ENCODE measurements at places on chromosomes 3 and 15.

- no peak for DNase-seq
Measured at GRCh38 chr3:79250746-79251145, 517.1 kb downstream of the ROBO1 start.

GRCh38 chr3:157027861-157028745 is 131.8 kb downstream of the CCNL1 start:
- DNase-seq: no peak

GRCh38 chr3:50125541-50126286 is 29.4 kb upstream of the SEMA3F start:
- DNase-seq: no peak

DNA sequence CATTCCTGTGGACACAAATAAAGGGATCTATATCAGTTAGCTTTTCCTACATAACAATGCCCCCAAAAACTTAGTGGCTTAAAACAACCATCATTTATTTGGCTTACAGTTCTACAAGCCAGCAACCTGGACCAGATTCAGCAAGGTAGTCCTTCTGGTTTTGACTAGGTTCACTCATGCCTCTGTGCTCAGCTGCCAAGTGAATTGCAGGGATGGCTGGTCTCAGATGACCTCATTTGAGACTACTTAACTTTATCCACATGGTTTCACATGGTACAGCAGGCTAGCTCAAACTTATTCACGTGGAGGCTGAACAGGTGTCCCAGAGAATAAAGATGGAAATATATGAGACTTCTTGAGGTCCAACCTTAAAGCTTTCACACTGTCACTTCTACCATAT is 119.3 kb upstream of the BFSP2 start:
- no peak for DNase-seq

DNA sequence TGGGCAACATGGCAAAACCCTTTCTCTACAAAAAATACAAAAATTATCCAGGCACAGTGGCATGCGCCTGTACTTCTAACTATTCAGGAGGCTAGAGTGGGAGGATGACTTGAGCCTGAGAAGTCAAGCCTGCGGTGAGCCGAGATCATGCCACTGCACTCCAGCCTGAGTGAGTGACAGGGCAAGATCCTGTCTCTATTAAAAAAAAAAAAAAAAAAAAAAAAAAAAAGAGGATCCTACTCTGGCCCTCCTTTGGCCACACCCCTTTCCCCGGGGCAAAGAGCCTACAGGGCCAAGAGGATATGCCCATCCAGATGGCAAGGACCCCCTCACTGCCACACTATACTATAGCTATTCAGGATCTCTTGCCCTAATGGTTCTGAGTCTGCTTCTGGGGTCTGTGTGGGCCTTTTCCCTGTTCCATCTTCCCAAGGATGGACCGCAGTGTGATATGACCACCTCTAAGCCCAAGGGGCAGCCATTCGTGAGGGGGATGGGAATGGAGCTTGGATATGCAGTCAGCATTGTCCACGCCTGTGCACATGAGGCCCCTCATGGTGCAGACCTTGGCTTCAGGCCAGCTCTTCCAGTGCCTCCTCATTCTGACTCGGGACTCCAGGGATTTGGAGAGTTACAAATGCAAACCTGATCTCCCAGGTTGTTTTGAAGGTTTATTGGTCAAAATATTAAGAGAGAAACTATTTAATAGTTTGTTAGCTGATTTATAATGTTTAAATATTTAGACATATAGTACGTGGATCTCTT is 7.3 kb downstream of the TYRO3 start:
- DNase-seq: no peak

- DNase-seq: no peak
Measured at GRCh38 chr15:84979651-84980050, 2.0 kb upstream of the PDE8A start.

GRCh38 chr3:16118396-16118795 is 56.1 kb upstream of the GALNT15 start:
- DNase-seq: no peak

DNA sequence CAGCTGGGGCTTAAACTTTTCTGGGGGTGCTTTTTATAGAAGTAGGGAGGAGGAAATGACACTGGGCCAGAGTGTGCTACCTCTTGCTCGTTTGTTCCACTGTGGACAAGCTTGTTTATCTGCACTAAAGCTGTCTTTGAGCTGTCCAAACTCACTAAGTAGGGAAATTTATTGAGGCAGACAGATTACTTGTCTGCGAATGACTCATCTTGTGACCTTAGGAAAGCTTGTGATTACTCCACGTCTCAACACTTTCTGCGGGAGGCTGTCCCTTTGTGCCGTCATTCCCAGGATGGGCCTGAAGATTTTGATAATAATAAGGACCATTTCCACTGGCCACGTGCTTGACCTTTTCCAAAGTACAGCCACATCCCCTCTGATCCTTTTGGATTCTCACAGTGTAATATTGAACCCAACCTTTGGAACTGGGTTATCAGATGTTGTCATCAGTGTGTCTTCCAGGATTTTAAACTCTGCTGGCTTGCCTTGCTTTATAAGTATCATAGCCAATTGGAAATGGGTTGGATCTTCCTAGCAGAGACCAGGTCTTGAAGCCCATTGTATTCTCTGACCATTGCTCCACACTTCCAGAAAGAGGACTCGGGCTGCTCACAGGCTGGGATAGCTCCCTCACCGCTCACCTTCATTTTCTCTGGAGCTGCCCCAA is 84.7 kb downstream of the AGBL1 start:
- no peak for DNase-seq

DNA sequence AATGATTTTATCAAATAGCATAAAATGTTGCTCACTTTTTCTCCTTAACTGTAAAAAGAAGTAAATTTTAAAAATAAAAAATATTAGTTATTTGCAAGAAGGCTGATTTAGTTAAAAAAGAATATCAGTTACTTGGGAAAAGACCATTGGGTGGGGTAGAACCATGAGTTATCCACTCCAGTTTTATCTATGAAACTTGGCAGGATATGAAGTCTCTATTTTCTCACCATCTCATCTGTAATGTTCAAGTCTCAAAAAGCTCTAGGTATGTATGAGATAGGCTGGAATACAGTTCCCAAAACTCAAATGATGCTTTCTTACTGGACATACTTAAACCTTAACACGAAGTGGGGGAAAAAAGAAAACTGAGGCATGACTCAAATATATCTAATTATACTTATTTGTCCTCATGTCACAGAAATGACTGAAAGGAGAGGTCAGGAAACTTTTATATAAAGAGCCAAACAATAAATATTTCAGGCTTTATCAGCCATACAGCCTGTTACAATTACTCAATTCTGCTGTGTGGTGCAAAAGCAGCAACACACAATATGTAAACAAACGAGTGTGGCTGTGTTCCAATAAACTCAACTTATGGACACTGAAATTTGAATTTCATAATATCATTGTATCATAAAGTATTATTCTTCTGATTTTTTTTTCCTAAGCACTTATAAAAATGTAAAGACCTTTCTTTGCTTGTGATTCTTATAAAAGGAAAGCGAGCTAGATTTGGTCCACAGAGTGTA is 131.8 kb downstream of the TBL1XR1 start:
- DNase-seq: no peak

GRCh38 chr15:25251700-25252390 is 187.0 kb downstream of the UBE3A start:
- DNase-seq: no peak

GRCh38 chr3:62238003-62238402 is 135.3 kb downstream of the FEZF2 start:
- DNase-seq: no peak

GRCh38 chr3:7607083-7607482 is 746.2 kb downstream of the GRM7 start:
- no peak for DNase-seq

GRCh38 chr3:88219138-88219792 is 69.5 kb downstream of the C3orf38 start:
- no peak for DNase-seq

- DNase-seq: no peak
Measured at GRCh38 chr15:101232677-101233076, 19.2 kb downstream of the CHSY1 start.

GRCh38 chr3:176948151-176948550 is 249.1 kb downstream of the TBL1XR1 start:
- no peak for DNase-seq

GRCh38 chr3:30578986-30579579 is 27.3 kb upstream of the TGFBR2 start:
- DNase-seq: no peak

- DNase-seq: no peak
Measured at GRCh38 chr15:83413054-83413719, 34.0 kb upstream of the SH3GL3 start.

- DNase-seq: no peak
Measured at GRCh38 chr3:116264546-116265319, 180.6 kb downstream of the LSAMP start.

DNA sequence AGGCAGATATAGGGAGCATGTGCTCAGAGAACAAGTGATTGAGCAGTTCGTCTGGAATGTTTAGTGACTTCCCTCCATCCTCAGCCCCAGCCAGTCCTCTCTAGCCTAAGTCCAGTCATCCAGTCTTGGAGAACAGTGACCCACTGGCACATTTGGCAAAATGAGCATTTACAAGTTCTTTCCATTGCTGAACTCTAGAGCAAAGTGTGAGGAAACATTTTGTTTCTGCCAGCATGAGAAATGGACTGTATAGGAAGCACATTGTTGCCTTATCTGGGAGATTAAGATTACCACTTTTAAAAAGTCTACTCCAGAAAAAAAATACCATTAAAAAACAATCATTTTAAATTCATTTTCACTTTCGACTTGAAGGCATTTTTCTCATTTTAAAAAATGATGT is 353.6 kb downstream of the SHQ1 start:
- no peak for DNase-seq

GRCh38 chr3:150439657-150440056 is 31.6 kb downstream of the TSC22D2 start:
- DNase-seq: no peak

- DNase-seq: no peak
Measured at GRCh38 chr15:80918196-80918783, 71.3 kb downstream of the MESD start.

DNA sequence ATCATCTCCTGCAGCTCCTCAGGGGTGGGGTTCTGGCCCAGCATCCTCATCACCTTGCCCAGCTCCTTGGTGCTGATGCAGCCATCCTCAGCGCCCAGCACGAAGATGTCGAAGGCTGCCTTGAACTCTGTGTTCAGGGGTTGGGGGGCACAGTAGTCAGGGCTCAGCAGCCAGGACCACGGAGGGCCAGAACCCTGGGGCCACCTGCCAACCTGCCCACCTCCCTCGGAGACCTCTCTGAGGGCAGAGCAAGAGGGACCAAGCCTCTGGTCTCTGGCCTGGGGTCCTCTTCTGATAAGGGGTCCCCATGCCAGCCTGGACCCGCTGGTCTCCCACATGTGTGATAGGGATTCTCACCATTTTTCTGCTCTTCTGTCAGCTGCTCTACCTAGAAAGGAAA is 1.7 kb downstream of the TNNC1 start:
- no peak for DNase-seq

DNA sequence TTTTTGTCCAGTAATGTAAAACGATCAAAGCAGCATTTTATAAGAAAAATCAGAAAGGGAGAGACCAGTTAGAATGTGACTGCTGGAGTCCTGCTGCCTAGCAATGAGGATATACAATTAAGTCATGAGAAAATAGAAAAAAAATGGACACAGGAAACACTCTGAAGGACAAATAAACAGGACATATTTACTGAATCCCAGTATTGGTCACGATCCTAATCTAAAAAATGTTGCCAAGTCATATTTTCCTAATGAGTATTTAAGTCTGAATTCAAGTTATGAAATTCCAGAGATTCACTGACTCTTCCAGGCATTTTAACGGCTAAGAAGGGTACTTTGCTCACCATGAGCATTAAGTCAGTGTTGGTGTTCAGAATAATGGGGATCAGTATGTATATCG is 154.3 kb upstream of the CCDC54 start:
- no peak for DNase-seq

- DNase-seq: no peak
Measured at GRCh38 chr15:75355369-75355768, 8.5 kb downstream of the NEIL1 start.

DNA sequence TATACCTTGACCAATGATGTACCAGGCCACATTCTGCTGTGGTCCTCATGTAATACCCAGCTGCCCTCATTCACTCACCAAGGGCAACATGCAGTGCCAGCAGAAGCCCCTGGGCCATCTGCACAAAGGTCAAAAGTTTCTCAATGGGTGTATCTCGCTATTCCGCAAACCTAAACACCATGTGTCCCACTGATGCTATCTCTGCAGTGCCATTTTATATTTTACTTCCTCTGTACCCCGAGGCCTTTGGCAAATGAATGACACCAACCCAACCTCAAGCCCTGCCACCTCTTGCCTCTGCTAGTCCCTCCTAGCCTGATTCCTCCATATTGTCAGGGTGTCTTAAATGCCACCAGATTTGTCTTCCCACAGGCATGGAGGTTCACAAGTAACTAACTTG is 59.2 kb downstream of the AAGAB start:
- DNase-seq: no peak

DNA sequence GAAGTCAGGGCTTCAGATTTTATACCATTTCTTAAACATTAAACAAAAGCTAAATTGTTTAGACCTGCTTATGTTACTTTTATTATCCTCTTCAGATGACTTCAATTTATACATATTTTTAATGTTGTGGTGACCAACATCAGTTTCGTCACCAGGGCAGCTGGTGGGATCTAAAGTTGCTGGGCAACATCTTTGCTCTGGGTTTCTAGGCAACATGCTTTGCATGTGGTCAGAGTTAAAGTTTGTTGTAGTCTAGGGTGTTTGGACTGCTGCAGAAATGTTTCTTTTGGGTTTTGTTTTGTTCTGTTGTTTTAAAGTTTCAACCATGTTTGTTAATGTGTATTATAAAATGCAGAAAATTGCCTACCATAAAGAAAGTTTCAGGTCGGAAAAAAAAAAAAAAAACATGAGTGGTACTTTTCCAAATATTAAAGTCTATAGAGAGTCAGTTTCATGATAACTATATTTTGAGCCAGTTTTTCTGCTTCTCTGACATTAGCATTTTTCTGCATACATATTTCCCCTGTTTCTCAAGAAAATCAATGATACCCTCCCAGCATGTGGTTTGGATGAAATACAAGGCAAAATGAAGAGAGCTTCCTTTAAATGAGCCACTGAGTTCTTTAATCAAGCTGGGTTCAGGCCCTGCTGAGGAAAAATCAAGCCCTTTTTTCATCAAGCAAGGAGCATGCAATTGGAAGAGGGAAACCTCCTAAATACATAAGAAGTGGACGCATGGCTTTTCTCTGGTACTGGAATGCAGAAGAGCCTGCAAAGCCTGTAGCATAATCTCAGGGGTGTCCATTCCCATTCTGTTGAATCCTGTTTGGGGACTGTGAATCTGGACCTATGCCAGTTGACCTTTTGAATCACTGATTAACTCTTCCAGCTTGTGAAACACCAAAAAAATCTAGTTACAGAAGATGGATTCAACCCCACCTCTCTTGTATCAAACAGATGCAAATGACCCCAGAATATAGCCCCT is 35.0 kb upstream of the VGLL3 start:
- no peak for DNase-seq

- DNase-seq: no peak
Measured at GRCh38 chr3:150968341-150969035, 4.0 kb downstream of the CLRN1 start.
